Colonic mucosa (tissue), 4 donors: ENCODE measurements at places on chromosomes 3 and 15. TPM values are rescaled to one million over a fixed set of nuclear protein-coding genes. Genes with fewer than 3 reads are reported as not detected.
A peak's percentile ranks its signal among the peaks of the same experiment; 100 is the strongest.

DNA sequence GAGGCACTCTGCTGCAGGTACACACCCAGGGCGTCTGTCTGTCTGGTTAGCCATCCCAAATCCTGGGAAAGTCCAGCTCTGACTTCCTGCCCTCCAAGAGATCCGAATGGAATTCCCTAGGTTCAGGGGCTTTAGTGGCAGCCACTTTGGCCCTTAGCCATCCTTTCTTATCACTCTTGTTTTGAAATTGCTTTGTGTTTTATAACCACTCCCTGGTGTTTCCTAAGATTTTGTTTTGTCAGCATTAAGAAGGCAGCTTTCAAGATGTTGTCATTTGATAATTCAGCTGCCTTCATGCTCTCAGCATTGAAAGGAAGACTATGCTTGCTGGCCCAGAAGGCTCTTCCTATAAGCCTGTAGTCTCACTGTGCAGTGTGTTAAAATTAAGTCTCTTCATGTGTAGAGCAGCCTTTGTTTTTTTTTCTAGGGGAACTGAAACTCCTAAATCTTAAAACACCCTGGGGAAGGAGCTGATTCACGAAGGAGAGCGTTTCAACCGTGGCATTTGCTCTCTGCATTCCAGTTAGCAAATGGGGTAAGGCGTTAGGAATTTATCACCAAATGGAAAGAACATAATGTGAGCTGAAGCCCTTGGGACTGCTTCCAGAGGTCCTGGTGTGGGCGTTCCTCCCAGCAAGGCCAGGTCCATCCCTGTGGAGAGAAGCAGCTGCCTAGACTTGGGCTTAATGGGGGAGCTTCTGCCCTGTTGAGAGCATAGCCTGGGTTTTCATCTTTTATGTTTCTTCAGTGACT lies 14.2 kb upstream of the CLEC3B start:
- DNase-seq = no peak

- peak; percentile 24 for DNase-seq
These were observed 620 bp upstream of the CMSS1 start for GRCh38 chr3:99817047-99817436.

DNA sequence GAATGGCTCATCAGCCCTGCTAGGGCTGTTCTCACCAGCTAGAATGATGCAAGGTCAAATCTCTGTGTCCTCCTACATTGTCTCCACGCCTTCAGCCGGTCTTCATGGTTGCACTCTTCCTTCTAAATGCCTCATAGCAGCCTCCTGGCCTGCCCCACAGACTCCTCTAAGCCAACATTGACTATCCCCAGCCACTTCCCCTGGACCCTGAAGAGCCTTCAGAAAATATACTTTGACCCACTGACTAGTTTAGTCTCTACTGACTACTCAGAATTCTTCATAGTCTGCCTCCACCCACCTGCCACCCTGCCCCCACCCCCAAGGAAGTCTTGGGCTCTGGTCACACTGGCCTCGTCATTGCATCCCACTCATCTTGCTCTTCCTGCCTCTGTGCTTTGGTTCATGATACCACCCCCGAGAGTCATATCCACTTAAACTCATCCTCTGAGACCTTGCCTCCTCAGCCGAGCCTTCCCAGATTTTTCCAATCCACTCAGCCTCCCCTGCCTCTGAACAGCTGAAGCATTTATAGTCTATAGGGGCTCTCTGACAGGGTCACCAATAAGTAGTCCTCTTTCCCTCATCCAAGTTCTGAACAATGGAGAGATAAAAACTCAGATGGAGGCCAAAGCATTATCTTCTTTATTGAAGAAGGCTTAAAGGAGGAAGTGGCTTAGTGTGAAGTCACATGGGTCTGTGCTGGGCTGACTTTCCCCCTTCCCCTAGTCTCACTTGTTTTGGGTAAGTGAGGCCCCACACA lies 9.5 kb upstream of the DOCK3 start:
- DNase-seq = no peak

DNA sequence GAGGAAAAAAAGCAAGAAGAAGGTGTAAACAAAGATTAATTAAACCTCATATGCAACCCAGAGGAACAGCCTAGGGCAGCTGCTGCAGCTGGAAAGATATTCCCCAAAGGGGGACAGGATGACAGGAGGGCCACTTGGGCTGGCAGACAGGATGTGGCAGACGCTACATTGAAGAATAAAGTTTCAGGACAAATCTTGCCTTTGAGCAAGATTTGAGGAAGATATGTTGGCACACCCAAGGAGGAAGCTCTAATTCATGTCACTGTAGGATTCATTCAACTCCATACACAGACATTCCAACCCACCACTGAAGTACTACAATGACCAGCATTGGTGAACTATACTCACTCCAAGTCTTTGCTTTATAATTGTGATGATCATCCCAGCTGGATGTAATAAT lies 504.0 kb downstream of the SHQ1 start:
- no peak for DNase-seq

DNA sequence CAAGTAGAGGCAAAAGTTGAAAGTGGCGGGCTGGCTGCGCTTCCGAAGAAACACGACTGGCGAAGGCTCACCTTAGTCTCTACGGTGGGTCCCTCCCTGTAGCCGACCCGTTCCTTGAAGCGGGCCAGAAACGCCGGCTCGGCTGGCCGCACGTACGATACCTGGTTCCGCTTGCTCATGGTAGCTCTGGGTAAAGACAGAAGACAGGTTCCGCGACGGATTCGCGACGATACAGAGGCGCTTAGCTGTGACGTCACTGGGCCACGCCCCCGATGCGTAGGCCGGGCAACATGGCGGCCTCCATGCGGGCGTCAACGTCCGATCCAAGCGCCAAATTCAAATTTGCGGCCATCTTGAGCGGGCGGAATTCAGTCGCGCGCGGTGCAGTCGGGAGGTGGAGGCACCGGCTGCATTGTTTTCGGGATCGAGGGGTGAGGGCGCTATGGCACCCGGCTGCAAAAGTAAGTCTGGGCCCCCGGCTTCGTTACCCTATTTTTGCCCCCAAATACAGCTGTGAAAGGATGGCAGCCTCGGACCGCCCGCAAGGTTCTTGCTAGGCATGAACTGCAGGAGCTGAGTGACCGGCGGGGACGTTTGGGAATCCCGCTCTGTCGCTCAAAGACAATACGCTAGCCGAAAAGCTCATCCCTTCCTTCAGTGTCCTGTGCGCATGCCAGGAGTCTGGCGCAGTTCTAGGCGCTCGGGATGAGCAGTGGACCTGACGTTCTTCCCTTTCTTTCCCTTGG lies at the start of the genes KIAA1143 and KIF15:
Gene KIAA1143, minus strand, starts transcription at position 196 of the 746 bp plus-strand sequence. Its CDS starts 17 bp downstream, at position 179.
Gene KIF15, plus strand, starts transcription at position 371 of the 746 bp plus-strand sequence. Its CDS starts 72 bp downstream, at position 443.
- DNase-seq = peak; percentile 97

DNA sequence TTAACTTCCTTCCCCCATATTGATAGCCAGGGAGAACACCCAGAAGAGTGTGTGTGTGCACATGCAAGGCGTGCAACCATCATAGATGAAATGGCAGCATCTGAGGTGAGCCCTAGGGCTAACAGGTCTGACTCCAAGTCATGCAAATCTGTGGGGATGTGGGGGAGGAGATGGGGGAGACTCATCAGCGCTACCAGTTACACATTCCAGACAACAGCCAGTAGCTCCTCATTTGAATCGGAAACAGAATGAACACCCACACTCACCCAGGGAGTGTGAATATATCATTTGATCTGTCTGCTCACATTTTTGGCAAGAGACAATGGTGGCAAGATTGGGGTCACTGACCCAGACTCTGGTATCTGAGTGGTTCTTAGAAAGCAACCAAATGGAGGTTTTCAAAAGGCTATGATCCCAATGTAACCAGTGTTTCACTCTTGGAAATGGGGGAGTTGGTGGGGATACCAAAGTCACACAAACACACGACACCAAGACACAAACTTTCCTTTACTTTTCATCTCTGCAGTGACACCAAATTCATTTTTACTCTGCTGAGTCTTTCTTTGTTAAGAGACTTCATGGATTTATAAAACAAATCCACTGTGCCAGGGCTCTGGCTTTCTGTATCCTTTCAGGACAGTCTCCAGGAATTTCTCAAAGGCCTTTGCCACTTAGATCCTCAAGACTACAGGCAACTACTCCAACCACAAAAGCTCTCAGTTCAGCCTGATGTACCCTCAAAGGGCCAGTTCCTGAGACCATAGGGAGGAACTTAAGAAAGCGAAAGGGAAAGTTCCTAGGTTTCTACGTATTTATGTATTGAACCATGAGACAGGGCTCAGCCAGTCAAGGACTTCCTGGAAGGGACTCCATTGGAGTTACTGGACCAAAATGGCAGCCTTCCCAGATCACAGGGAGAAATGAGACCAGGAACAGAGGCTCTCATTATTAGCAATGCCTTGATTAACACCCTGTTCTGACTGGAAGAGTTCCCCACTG lies 2.2 kb downstream of the CDCP1 start:
- DNase-seq = no peak

DNA sequence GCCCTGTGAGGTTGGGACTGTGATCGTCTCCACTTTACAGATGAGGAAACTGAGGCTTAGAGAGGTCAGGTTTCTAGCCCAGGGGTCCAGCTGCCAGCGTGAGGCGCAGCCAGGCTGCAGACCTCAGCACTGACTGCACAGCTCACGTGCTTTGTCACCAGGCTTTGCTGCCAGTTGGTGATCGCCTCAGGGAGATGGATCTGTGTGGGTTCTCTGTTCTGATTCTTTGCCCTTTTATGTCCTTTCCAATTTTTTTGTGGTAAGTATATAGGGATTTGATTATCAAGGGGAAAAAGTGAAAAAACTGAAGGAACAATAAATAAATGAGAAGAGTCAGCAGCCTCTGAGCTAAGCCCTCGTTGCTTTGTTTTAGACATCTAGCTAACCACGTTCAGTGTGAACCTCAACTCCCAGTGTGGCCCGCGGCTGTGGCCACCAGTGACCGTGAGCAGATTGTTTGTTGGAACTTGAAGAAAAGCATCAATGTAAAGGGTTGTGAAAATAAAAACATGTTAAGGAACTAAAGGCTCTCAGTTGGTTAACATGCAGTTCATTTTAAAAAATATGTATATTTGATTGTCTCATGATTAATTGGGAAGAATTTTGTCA lies 117.6 kb downstream of the PDE8A start:
- no peak for DNase-seq

DNA sequence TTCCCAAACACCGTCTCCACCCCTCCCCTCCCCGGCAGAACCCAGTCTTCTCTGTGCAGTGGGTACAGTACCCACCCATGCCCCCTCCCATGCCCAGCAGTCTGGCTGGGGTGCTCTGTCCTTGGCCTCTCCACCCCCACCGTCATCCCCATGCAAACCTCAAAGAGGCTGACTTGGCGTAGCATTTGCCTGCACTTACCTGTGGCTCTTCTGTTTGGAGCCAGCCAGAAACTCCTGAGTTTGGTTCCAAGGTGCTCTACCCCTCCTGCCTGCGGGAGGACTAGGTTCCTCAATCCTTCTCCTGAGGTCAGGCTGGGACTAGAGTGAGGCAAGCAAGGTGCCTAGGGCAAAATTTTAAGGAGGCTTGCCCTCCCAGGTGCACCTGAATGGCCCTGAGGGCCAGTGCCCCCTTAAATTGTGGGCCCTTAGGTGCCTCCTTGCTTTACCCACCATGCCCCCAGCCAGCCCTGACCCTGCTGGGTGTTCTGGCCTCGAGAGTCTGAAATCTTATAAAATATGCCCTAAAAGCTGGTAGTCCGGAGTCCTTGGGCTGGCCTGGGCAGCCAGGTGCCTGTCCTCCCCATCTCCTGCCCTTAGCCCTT lies 47.1 kb upstream of the C15orf39 start:
- DNase-seq = no peak

DNA sequence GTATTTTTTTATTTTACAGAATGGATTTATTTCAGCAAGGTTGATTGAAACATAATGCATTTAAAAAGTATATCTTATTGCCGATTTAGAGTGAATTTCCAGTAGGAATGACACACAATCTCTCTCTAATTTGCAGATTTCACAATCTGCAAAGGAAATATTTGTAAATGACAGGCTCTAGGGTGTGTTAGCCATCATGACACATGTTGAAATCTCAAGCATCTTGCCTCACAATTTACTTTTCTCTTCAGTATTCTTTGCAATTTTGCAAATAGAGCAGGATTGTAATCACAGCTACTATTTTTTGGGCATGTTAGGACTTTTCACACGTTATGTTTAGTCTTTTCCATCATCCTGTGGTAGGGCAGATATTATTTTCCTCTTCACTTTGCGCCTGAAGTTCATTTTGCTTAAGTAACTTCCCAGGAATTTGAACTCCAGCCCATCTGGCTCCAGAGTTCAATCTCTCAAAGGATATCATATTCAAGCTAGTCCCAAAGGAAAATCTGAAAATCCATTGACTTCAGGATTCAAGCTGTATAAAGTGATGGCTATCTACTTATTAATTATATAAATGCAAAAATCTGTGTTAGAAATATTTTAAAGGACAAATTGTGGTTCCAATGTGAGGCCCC lies 55.4 kb downstream of the ATP13A4 start:
- no peak for DNase-seq

DNA sequence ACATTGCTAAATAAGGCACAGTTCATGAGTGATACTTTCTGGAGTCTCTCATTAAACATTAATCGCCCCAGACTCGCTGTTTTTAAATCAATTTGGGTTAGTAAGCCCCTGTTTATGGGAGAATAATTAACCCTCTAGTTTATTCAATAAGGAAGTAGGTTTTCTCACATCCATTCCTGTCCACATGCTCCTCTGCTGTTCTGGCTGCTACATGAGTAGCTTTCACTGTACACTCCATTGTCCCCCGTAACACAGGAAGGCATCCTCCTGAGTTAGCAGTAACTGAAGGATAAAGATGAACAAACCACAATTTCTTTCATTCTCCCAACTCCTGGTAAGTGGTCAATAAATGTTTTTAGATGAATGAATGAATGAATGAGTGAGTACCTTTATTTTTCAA lies 378.5 kb downstream of the DIPK2A start:
- DNase-seq = no peak

- DNase-seq = no peak
These were observed 131.8 kb upstream of the UBE2E2 start for GRCh38 chr3:23071296-23071695.

GRCh38 chr15:69983696-69984265 lies 113.9 kb downstream of the TLE3 start:
- DNase-seq = no peak

- no peak for DNase-seq
These were observed 6.1 kb upstream of the MESP2 start for GRCh38 chr15:89770041-89770440.

DNA sequence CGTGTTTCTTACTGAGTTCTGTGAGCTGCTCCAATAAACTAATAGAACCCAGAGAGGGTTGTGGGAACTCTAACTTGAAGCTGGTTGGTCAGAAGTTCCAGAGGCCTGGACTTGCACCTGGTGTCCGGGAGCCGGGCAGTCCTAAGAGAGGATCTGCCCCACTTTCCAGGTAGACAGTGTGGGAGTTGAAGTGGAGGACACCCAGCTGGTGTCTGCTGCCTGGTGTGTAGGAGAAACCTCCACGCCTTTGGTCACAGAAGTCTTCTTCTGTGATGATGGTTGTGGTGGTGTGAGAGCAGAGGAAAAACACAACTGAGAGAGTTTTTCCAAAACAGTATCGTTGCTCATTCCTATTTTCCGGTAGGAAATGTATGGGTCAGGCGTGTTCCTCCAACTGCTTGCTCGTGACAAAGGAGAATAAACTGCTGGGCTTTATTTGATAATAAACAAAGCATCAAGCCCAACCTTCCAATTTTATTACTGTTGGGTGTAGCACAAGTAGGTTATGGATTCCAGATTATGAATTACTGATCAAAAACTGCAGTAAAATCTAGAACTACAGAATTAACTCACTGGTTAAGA lies 137.0 kb downstream of the KLF13 start:
- no peak for DNase-seq

- peak; percentile 57 for DNase-seq
These were observed at the start of gene ITGA11 for GRCh38 chr15:68431792-68432401. ITGA11 (minus strand) TSS chr15:68432163; CDS start chr15:68432066, 97 bp downstream.

The ARGFX gene
- not detected for total RNA-seq

The ARRDC4 gene
- 23.4 TPM for total RNA-seq
